Fibroblast of upper back skin (primary cell): ENCODE measurements at places on chromosomes 13 and 19.

DNA sequence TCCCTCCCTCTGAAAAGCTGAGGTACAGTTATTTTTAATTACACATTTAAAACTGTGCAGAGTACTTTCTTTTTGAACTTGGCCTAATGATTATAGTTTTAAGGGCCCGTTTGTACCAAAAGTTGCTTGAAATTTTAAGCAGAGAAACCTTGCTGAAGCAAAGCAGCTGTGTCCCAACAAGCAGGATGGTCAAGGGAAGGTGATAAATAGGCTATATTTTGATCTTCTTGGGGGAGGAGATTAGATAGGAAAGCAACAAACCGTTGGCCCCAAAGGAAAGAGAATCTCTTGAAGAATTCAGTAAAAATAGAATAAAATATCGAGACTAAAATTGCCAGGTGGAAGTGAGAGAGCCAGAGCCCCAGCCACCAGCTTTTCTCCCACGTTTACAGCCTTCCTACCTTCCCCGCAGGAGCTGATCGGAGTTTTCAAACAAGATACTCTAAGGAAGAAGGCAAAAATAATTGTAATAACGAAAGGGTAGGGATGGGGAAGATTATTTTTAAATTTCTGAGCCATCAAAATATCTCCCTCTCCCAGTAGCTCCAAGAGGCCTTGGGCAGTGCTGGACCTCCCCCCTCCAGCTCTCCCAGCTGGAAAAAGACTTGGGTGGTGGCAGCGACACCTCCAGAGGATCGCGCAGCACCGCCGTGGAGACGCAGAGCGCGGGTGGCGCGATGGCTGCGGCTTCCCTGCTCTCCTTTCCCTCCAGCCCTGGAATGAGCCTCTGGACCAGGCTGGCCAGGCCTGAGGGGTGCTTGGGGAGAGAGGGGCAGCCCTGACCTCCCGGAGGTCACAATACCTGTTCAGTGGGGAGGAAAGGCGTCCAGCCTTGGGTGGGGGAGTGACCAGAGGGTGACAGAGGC, 5.8 kb downstream of the ZIC2 start:
- no peak for DNase-seq

DNA sequence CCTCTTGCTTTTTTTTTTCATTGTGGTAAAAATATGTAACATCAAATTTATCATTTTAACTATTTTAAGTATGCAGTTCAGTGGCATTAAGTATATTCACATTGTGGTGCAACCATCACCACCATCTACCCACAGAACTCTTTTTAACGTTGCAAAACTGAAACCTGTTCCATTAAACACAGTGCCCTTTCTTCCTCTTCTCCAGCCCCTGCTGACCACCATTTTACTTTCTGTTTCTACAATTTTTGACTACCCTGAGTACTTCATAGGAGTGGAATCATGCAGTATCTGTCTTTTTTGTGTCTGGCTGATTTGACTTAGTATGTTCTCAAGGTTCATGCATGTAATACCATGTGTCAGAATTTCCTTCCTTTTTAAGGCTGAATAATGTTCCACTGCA, 153.1 kb downstream of the FGF9 start:
- DNase-seq: no peak

- DNase-seq: peak; percentile 79
Measured at GRCh38 chr19:43700395-43701000, 15.4 kb upstream of the IRGC start.

GRCh38 chr13:110471156-110471832, 90.2 kb downstream of the RAB20 start:
- DNase-seq: no peak

GRCh38 chr19:12791345-12792050, at the start of gene JUNB:
TSS of gene JUNB (plus strand) at chr19:12791486. CDS start at chr19:12791772, 286 bp downstream.
- DNase-seq: peak; percentile 96

DNA sequence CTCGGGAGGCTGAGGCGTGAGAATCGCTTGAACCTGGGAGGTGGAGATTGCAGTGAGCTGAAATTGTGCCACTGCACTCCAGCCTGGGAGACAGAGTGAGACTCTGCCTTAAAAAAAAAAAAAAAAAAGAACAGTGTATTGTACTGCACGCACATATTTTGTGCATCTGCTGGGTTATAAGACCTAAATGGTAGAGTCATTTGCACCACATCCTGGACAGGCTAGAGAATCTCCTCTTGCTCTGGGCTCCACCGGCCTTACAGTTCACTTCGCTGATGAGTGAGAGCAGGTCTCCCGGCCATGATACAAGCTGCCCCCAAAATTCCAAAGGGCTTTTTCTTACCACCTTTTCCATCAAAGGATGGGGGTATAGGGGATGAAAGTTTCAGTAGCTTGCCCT, 7.2 kb upstream of the SAE1 start:
- DNase-seq: peak; percentile 28

- no peak for DNase-seq
Measured at GRCh38 chr19:4495471-4495870, 22.8 kb downstream of the PLIN4 start.

DNA sequence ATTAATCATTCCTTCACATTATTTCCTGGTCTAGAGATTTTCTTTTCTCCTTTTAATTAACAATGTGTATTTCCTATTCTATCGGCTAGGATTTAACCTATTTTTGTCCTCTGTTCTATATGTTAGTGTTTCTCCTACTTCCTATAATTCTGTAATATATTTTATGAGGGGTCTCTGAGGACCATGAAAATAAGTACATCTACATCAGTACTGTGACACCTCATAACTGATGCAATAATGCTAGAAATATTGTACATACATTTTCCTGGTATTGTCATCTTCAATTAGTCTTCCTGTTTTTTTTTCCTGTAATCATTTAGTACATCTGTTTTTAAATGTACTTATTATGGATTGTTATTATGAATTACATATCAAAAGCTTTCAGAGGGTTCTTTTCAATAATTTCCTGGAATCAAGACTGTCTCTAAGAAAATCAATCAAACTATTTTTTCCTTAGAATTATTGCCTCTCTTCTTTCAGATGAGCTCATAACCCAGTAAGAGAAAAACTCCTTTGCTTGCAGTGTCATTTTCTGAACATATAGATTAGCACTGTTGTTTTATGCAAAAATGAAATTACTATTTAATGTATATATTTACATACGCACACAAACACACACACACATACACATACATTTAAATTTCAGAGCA, 1004.3 kb downstream of the SLITRK5 start:
- DNase-seq: no peak

- no peak for DNase-seq
Measured at GRCh38 chr13:75452564-75452963, 29.4 kb downstream of the TBC1D4 start.

DNA sequence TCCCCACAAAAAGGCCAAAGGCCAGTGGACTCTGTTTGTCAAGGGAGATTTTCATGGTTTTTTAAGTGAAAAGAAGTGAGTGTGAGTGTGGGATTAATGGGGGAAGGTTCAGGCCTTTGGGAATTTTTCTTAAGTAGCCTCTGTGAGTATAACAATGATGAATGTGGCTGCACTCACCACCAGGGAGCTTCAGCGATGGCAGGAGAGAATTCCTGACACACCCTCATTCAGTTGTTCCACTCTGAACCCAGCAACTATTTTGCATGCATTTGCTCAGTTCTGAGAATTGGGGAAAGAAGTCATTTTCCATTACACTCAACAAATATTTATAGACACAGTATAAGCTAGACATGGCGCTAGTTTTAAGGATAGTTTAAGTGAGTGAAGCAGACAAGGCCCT, 117.9 kb downstream of the CCNA1 start:
- no peak for DNase-seq

- no peak for DNase-seq
Measured at GRCh38 chr13:49428041-49428763, 15.7 kb downstream of the CAB39L start.

GRCh38 chr13:96779691-96780090, 214.6 kb downstream of the OXGR1 start:
- DNase-seq: no peak

GRCh38 chr19:44156475-44156874, 8.4 kb upstream of the ZNF226 start:
- no peak for DNase-seq

- DNase-seq: peak; percentile 53
Measured at GRCh38 chr13:73598020-73598712, 536.0 kb downstream of the KLF12 start.

GRCh38 chr13:75136151-75136550, 345.8 kb downstream of the TBC1D4 start:
- DNase-seq: no peak

DNA sequence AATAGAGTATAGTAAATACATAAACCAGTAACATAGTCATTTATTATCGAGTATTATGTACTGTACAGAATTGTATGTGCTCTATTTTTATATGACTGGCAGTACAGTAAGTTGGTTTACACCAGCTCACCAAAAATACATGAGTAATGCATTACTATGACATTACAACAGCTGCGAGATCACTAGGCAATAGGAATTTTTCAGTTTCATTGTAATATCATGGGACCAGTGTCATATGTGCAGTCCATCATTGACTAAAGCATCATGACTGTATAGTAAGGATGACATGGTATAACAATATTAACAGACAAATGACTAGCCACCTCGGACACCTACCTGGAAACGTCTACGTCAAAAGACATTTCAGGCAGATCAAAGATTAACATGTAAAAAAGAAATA, 33.6 kb downstream of the ATP7B start:
- DNase-seq: no peak

GRCh38 chr19:45632468-45633196, 6.6 kb downstream of the EML2 start:
- DNase-seq: peak; percentile 79

GRCh38 chr19:1076951-1077350, 10.0 kb downstream of the ARHGAP45 start:
- no peak for DNase-seq

DNA sequence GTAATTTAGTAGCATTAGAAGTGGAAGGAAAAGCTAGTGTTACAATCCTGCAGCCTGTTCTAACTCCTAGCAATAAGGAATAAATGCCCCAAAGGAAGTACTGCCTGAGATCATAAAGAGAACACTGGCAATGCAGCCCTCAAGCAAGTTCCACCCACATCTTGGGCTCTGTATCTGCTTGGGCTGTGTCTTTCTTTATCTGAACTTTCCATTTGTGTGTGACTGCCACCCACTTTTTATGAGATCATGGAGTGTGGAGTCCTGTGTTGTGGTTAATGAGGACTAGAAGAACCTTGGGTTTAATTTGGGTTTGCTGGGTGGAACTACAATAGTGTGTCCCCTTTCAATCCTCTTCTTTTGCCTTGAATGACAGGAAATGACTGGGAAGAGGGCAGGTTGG, 38.2 kb downstream of the RFXAP start:
- DNase-seq: no peak

- no peak for DNase-seq
Measured at GRCh38 chr13:106568299-106569003, 514 bp upstream of the ARGLU1 start.

- DNase-seq: no peak
Measured at GRCh38 chr19:2457394-2458037, 757 bp upstream of the LMNB2 start.

DNA sequence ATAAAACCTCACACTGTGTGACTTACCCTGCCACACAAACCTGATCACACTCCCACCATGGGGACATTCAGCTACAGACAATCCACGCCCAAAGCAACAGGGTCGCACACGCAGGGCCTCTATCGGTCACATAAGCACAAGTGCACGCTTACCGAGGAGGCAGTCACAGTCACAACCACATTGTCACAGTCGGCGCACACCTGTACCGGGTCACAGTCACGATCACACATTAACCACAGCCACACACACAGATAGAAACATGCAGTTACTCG, 579 bp downstream of the ZNF566 start:
- no peak for DNase-seq

- DNase-seq: no peak
Measured at GRCh38 chr19:18385359-18385674, 641 bp upstream of the GDF15 start.

DNA sequence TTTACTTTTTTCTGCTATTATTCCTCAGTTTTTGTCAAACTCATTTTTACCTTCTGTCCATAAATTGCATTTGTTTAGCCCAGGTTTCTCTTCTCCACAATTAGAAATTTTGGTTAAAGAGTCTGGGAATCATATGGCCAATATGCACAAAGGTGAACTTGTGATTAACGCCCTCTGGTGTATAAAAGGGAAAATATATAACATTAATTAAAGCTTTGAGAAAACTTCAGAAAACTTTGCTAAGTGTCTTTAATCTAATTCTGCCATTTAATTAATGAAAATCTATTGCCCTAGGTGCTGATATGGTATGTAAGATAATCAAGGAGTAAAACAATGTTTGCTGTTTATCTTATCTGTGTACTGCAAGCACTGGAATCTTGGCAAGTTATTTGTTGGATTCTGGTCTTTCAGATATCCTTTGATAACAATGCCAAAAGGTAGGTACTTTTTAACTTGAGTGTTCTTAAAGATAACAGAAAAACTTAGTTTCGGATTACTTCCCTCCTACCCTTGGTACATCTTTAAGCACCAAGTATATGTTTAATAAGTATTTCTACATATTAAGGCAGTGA, 402.6 kb downstream of the SUCLA2 start:
- peak; percentile 19 for DNase-seq

DNA sequence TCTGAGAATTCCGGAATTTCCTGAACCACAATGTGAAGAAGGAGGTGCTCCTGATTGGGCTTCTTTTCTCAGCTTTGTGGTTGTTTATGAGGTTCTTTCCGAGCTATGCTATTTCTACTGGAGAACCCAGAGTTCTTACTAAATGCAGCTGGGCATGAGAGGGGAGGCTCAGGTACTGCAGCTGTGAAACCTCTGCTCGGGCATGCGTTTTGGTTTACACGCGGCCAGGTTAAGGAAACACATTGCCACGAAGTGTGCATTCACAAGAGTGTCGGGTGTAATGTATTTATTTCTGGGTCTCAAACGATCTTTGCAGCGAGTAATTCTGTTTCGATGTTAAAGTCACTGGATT, 661 bp upstream of the MIR17HG start:
- DNase-seq: no peak

- no peak for DNase-seq
Measured at GRCh38 chr19:8663920-8664670, 33.7 kb downstream of the NFILZ start.

GRCh38 chr19:392375-392970, 16.5 kb downstream of the C2CD4C start:
- DNase-seq: no peak

DNA sequence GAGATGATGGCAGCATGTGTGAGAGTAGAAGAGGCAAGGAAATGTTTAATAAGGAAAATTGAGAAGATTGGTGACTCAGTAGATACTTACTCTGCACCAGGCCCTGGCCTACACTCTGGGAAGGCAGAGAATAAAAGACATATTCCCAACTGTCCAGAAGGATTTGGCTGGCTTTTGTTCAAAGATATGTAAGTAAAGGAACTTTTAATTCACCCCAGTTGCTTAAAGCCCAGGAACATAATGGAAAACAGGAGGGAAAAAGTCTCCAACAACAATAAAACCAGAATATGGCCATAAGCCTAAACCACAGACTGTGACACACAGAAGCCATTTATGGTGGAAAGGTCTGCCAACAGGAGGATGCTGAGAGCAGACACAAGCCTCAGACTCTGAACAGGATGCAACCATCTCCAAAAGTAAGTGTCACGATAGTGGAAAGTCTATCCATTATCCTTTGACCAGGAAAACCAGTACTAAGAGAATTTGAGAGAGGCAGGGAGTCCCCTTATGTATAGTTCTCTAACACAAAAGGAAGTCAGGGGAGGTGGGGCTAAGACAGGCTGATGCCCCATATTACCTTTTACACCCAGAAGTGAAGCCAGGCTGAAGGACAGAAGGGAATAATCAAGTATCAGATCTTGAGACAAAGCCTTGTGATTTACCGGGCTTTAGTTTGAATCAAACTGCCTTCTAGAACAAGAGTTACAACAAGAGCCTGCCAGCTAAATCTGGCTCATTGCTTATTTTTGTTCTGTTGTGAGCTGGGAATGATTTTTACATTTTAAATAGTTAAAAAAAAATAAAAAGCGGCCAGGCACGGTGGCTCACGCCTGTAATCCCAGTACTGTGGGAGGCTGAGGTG, 169.5 kb upstream of the STARD13 start:
- DNase-seq: peak; percentile 97
